Stimulated activated CD8-positive, alpha-beta memory T cell treated with anti-CD3 and anti-CD28 coated beads, Interleukin-4, amount 100 ng/mL, for 1 hour (primary cell): ENCODE measurements at places on chromosomes 5 and 9.

DNA sequence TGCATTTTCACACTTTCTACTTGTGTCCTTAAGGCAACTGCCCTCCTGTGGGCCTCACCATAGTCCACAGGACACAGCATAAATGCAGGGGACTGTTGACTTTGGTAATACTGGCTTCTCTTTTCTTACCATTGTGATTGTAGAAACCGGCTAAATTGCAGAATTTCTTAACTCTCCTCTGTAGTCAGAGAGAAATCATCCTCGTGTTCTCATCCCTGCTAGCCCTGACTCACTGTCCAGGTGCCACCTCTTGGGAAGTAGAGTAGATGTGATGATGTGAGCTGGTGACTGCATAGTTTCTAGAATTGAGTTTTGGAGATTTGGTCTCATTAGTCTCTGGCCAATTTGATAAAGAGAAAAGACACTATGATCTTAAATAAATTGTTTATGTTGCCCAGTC is 5.5 kb downstream of the PHF24 start:
- DNase-seq = no peak

- DNase-seq = no peak
These were observed 5.3 kb downstream of the DNAI1 start for GRCh38 chr9:34463901-34464232.

- DNase-seq = no peak
These were observed 15.6 kb downstream of the UNC5A start for GRCh38 chr5:176825957-176826356.

DNA sequence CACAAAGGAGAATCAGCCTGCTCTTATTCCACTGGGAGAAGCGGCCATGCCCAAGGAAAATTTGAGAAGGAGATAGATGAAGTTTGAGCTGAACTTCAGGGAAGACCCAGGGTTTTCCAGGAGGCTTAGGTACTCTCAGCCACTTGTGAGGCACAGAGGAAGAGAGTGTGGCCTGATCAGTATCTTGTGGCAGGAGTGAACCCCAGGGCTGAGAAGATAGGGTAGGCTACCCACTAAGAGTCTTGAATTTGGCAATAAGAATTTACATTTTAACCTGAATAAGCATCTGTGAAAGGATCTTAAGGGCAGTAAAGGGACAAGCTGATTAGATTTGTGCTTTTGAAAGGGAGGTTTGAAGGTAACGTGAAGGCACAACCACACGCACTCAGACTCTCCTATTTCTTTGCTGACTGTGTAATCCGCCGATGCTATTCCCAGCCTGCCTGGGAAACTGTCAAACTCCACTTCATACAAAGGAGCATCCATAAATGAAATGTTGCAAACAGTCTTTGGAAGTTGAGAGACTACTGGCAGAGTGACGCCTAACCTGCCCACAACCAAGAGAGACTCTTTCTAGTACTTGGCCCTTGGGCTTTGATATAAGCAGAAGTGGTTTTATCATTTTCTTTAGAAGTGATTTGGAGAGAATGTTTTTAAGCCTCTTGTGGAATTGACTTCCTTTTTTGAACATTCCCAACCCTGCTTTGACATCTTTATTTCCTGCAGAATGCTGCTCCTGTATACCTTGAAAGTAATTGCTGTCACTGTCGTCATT is 108.2 kb upstream of the VCAN start:
- no peak for DNase-seq

DNA sequence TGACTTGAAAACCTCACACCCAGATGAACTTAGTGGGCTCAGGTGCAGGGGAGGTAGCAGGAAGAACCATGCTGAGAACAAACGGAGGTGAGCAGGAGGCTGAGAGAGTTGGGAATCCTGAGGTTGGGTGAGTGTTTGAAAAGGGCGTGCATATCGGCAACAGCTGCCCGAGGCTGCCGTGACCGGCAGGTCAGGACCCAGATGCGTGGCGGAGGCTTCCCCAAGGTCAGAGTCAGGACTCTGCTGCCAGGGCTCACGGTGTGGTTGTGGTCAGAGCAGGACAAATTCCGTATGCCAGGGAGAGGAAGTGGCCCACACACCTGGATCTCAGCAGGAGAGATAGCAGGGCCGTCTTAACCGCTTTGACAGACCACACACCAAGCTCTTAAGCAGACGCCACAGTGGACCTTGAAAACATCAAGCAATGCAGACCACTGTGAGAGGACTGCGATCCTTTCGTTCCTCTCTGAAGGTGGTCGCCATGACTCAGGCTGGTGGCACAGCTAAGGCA is 43.1 kb downstream of the ADAMTS16 start:
- DNase-seq = no peak

DNA sequence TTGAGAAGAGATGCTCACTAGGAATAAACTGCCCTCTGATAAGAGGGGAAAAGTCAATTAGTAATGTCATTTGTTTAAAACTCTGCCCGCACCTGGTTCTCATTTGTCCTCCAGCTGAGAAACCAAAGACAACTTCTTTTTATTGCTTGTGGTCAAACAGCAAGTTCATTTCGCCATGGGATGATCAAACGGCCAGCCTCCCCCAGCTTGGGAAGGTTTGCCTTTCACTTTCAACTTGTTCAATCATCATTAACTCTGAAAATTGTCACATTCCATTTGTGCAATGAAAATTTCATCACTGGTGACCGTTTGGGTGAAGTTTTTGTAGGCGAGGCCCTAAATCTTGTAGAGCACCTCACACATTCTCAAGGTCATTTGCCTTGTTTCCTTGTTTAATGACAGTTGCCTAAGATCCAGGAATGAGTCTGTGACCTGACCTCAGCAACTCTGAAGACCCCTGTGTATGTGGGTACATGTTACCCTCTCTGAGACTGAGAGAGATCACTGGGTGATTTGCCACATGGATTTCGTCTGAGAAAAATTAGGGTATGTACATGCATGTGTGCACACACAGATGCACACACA is 117.7 kb downstream of the MARCHF3 start:
- DNase-seq = no peak

GRCh38 chr9:37787059-37787458 is 2.2 kb upstream of the EXOSC3 start:
- DNase-seq = no peak

GRCh38 chr9:133532937-133533668 is 1.4 kb upstream of the ADAMTSL2 start:
- no peak for DNase-seq

- no peak for DNase-seq
These were observed 21.8 kb upstream of the SLC12A7 start for GRCh38 chr5:1133510-1134201.

DNA sequence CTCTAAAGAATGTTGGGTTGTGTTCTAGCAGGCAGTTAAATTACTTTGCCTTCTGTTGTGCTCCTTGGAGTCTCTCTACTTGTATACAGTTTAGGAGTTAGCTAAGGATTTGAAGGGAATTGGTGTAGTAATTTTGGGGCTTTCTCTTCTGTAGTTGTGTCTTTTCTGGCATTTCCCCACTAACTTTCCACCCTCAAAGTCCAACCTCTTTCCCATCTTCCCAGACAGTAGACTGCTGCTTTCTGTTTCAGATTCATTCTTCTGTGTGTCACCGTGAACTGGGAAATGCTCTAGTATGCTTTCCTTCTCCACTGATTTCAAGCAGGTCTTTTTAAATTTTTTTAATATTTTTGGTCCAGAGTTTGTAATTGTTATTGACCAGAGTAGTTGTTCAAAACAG is 4.5 kb upstream of the ANGPTL2 start:
- DNase-seq = no peak

GRCh38 chr5:1515311-1515920 is 8.3 kb downstream of the LPCAT1 start:
- no peak for DNase-seq

GRCh38 chr9:89657295-89657694 is 52.5 kb downstream of the GADD45G start:
- DNase-seq = no peak

GRCh38 chr5:132496631-132497487 is 6.3 kb upstream of the IRF1 start:
- no peak for DNase-seq

DNA sequence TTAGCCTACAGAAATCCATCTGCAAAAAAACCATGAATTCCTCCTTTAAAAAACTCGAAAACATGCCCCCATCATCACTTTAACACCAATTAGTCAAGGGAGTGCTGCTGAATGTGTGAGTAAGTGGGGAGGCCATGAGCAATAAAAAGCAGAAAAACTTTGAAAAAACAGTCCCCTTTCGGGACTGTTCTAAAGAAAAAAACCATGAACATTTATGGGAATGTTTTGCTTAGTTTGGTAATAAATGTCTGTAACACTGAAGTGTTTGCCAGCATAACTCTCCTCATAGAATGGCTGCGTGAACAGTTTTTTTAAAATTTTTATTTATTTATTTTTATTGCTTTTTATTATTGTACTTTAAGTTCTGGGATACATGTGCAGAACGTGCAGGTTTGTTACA is 99.4 kb upstream of the TARS1 start:
- no peak for DNase-seq
